AG10803 (cell line): ENCODE measurements at places on chromosomes 16 and 17.
A peak's percentile ranks its signal among the peaks of the same experiment; 100 is the strongest.

DNA sequence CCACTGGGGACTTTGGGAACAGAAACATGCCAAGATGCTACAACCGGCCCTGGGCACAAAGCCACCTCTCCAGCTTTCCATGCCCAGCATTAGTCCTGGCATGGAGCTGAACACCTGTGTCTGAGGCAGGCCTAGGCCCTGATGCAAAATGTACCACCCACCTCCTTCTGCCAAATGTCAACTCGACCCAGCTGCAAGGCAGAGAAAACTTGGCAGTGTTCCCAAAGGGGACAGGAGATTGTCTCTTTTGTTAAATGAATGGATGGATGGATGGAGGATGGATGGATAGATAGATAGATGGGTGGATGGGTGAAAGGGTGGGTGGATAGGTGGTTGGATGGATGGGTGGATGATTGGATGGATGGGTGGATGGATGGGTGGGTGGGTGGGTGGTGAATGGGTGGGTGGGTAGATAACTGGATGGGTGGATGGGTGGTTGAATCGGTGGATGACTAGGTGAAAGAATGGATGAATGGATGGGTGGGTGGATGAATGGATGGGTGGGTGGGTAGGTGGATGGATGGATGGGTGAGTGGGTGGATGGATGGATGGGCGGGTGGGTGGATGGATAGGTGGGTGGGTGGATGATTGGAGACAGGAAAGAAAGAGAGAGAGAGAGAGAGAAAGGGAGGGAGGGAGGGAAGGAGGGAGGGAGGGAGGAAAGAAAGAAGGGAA is 73.4 kb upstream of the TNRC6C start:
- no peak for DNase-seq

DNA sequence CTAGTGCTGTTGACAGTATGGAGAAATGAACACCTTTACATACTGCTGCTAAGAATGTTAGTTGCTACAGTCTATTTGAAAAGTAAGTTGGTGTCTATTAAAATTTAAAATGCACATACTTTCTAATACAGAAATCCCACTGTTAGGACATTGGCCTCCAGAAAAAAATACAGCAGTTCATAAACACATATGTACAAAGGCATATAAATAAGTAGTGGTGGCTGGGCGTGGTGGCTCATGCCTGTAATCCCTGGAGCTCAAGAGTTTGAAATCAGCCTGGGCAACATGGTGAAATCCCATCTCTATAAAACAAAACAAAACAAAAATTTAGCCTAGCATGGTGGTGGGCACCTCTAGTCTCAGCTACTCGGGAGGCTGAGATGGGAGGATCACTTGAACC is 13.1 kb downstream of the DCAF7 start:
- DNase-seq: no peak

DNA sequence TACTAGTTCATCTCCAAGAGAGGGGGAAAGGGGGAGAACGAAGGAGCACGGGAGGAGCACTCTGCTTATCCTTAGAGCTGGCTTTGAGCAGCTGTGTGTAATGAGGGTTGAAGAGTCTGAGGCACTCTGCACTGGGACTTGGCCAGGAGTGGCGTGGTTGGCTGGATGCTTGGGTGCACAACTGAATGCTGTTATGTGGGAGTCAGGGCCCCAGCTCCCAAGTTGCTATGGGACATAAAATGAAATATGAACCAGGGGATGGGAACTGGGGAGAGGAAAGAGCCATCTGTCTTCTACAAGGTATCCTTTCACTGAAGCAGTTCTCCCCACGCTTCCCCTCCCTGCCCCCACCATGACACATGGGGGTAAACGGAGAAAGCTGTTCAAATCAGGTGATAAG is 105.9 kb upstream of the ANKFN1 start:
- DNase-seq: no peak

DNA sequence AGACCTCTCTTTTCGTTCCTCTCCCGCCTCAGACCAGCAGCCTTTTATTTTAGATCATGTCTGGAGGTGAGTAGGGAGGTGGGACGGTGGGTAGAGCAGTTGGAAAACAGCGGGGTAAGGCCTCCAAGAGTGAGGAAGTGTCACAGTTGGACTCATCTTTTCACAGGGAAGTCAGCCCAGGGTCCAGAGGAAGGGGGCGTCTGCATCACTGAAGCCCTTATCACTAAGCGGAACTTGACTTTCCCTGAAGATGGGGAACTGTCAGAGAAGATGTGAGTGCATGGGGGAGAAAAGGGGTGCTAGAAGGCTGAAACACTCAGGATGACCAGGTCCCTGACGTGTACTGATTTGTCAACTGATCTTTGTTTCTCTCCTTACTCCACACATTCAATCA is 461 bp downstream of the LRRC46 start:
- no peak for DNase-seq

DNA sequence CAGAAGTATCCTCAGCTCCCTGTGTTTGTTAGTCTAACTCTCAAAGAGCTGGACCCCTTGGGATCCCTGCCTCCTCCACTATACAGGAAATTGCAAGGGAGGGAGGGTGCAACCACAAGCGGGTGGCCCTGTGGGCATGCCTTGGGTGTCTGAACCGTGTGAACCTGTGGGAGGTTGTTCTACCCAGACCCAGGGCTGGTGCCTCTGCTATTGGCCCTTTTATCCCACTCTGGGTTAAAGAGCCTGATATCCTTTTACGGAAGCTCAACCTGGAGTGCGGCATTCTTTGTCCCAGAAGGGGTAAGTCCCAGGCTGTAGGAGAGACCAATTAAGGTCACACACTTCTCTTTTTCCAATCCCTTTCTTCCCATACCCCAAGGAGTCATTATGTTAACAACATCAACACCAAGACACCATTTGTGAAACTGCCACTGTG is 53.4 kb downstream of the ARSG start:
- no peak for DNase-seq

GRCh38 chr16:79473456-79473855 is 127.1 kb downstream of the MAF start:
- no peak for DNase-seq

- DNase-seq: no peak
Measured at GRCh38 chr17:70181866-70182265, 12.5 kb downstream of the KCNJ2 start.

DNA sequence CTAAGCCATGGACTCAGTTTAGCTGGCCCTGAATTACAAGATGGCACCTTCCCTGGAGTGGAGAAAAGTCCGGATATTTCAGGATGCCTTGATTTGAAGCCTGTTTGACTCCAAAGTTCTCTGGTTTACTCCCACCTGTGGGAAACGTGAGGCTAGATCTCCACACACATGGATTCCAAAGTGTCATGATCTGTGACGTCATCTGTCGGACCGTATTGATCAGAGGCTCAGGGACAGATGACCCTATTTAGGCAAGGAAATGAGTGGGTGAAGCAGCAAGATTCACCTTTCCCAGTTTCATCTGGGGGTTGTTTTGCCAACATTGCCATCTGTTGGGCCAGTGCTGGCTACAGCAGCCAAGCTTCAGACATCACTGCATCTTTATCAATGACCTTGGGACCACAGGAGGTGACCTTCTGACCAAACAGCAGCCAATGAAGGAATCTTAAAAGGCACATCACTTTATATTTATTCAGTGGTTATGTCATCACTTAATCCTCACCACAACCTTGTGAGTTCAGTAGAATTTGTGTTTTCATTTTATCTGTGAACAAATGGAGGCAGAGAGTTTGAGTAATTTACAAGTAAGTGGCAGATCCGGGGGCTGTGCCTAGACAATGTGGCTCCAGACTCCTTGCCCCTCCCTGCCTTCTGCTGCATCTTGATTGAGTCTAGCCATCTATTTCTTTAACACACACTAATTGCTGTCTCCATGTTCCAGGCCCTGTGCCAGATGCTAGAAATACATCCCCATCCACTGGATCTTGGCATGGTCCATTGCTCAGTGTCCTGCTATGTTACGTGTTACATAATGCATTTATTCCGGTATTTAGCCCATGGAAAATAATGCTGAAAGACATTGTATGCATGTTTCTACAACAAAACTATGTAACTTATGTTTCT is 1.5 kb upstream of the CDH13 start:
- DNase-seq: no peak

DNA sequence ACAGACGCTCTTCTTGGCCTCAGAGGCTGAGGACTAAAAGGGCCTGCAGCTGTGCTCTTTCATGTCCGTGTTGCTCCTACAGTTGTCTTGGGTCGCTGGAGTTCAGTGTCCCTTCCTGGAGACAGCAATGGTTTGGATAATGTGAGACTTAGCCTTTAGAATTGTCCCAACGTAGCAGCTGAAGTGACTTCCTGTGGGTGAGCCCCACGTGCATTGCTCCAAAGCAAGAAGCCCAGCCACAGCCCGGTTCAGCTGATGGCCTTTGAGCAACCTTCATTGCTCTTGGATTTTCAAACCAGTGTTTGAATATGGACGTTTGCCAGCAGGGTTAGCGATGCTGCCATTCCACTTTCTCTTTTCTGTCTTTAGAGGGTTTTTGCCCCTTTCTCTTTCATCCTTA is 19.7 kb downstream of the TMEM11 start:
- DNase-seq: peak; percentile 37

GRCh38 chr17:63488851-63489250 is 12.0 kb downstream of the ACE start:
- DNase-seq: no peak

- no peak for DNase-seq
Measured at GRCh38 chr16:17723531-17724134, 252.9 kb upstream of the XYLT1 start.

DNA sequence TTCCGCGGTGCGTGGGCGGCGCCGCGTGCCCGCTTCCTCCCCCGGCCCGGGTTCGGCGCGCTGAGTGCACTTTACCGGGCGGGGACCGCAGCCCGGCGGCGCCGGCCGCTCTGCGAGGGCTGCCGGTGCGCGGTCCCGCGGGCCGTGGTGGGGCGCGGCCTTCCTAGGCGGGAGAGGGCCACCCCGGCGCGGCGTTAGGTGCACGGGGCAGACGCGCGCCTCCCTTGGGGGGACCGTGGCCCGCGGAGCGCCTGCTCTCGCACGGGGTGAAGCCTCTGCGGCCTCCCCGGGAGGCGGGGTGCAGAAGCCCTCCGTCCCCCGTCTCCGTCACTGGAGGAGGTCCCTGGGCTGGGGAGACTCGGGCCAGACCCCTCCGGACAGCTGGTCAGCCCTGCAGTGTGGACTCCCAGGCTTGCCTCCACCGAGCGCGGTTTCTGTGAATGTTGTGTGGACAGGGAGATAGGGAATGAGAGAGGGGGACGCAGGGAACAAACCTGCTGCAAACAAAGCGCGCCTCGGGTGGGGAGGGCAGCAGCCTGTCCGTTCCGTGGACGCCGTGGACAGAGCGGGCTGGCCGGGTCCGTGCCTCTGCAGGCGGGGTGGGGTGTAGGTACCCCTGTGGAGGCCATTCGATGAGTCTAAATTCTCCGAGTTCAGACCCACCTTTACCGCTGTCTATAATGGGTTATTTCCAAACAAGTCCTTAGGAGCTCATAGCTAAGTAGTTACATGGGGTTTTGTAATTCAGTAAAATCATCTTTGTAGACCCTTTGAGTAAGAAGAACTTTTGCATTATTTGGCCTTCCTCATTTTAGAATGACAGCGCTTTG is 721 bp downstream of the TBCD start:
- DNase-seq: no peak

DNA sequence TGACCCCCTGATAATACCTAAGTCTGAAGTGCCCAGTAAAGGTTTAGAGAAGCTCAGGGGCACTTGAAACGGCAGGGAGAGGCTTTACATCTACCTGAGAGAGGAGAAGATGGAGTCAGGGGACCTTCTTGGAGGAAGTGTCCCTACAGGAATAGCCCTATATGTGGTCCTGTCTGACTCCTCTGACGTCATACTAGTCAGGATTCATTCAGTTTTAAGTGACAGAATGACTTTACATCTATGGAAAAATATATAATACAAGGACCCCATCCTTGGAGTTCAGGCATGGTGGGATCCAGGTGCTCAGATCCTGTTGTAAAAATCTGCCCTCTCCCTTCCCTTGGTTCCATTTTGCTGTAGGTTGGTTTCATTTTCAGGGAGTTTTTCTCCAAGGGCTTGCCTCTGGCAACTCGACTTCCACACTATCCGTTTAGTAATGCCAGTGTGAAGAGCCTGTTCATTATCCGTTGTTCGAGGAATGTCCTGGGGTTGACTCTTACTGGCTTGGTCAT is 205.6 kb downstream of the IRF8 start:
- no peak for DNase-seq

- DNase-seq: no peak
Measured at GRCh38 chr16:74462361-74462760, 41.1 kb upstream of the CLEC18B start.

DNA sequence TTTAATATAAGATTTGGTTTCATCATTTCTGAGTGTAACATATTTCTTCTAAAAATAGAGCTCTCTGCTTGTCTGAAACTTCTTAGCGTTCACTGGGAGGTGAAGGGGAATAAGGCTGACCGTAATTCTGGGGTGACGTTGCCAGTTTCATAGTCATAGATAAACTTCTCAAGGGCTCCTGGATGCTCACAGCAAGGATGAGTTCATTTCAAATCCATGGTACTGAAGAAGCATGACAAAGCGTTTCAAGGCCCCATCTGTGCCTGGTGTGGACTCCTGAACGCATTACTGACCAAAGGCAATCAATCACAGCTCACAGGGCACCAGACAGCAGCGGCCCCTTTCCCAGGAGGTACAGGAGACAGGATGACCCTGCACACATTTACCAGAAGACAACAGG is 12.0 kb upstream of the EVPL start:
- DNase-seq: no peak

DNA sequence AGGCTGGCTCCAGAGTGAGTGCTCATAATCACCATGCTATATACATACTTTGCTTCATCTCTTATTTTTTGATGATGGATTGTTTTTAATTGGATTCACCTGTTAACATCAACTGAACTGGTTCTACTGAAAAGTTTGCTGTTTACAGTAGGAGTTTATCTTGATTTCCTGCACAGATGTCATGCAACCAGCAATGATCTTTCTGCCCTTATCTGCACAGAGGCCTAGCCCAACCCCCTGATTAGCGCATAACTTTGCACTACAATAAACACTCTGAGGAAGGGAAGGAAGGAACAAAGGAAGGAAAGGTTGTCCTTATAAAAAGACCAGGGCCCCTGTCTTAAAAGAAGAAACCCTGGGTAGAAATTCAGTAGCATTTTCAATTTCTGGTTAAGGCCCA is 152.9 kb downstream of the RGS9 start:
- no peak for DNase-seq

DNA sequence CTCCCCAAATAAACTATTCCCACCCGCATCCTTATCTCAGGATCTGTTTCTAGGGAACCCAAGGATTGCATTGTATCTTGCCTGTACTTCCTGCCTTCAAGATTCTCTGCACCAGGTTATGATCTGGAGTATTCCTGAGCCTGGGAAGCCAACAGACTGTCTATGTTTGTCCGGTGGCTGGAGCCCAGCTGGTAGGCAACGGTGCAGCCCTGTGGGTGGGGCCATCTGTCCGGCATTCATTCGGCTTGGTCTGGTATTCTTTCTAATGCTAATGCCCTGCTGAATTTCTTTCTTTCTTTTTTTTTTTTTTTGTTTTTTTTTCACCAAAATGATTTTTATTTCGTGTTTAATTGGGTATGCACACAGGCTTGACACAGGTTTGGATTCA is 20.7 kb upstream of the TVP23A start:
- no peak for DNase-seq

DNA sequence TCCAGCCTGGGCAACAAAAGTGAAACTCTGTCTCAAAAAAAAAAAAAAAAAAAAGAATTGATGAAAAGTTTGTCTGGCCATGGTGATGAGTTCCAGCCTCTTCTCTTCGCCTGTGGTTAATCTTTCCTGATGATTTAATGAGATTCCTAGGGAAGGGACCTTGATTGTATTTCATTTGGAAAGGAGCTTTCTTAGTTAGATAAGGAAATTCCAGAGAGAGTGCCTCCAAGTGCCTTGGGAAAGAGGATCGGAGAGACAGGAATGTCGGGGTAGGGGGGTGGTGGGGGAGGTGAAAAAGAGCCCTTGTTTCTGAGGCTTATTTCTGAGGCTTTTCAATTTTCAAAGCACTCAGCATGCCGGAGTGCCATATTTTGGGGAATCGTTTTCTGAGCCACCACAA is 93.2 kb upstream of the SIAH1 start:
- peak; percentile 19 for DNase-seq
